ENCODE measurements at places on chromosomes 7 and 10.

- no peak for DNase-seq
Measured at GRCh38 chr7:157661611-157661975, 324.8 kb downstream of the DNAJB6 start.

- no peak for DNase-seq
Measured at GRCh38 chr10:31758495-31758894, 170.1 kb downstream of the ARHGAP12 start.

GRCh38 chr7:101633511-101633910 lies 4.4 kb upstream of the MYL10 start:
- DNase-seq: no peak

DNA sequence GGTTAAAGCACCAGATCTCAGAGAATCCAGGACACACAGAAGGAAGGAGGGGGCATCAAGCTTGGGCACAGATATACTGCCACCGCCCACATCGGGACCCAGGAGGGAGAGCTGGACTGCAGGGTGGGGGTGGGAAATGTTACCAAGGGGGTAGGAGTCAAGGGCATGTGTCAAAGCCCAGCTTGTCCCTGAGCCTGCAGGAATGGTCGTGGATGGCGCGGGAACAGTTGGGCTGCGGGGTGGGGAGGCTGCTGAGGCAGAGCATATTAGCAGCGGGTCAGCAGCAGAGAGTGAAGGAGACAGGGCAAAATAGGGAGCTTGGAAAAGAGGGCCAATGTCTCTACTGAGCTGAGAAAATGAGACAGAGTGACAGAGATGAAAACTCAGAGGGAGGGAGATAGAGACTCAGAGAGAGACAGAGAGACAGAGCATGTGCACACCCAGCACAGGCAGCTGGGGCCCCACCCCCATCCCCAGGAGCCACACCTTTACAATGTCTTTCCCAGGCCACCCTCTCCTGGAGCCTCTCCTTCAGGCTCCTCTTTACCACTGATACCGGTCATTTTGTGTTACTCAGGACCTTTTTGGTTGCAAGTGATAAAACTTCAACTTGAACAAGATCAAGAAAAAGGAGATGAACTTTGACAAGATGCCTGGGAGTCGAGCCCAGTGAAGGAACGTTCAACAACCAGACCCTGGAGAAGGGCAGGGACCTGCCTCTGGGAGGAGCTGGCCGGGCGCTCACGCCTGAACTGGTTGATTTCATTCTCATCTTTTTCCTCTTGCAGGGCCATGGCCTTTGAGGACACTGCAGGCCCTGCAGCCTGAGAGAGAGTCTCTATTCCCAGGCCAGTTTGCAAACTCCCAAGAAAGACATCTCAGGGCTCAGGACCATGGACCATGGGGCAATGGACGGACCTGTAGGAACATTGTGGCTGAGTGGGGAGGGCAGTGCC lies 50.0 kb downstream of the AOC1 start:
- no peak for DNase-seq

DNA sequence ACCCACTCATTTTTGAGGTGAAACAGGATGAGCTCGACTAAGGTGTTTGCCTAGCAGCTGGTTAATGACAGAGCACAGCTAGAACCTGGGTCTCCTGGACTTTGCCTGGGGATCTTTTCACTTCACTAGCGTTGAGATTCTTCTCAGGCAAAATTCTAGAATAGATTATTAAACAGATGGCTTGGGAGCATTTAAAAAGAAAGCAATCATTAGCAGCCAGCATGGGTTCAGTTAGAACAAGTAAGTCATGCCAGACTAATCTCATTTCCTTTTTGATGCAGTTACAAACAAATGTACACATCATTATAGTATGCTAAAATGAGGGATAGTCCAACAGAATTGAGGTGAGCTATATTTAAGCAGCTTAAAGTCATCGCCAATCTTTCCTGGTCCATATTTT lies 291.3 kb upstream of the MYO3A start:
- DNase-seq: no peak

DNA sequence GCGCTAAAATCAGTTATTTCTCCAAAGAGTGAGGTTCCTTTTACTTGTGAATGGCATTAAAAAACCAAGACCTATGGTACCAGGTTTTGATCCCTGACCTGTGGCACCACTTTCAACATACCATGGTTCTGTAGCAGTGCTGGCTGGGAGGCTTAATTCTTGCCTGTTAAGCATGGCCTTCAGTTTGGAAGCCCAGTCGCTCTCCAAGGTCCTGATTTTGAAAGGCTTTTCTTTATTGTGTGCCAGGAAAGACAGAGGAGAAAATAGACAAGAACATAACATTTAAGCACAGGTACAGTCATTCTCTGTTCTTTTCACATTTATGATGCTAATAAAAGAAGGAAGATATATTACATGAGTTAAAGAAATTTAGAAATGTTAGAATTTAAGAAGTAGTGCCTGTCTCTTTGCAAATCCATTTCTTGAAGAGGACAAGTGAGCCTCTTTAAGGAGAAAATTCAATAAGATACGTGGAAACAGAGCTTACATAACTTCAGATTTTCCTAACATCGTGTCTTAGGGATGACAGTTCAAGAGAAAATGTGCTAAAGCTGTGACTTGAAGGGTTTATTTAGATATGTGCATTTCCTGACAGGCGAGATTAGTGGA lies 357.6 kb downstream of the DPP6 start:
- no peak for DNase-seq

- DNase-seq: no peak
Measured at GRCh38 chr10:117457071-117457810, 82.0 kb upstream of the PDZD8 start.

GRCh38 chr7:42694894-42695507 lies 216.9 kb downstream of the C7orf25 start:
- DNase-seq: no peak

DNA sequence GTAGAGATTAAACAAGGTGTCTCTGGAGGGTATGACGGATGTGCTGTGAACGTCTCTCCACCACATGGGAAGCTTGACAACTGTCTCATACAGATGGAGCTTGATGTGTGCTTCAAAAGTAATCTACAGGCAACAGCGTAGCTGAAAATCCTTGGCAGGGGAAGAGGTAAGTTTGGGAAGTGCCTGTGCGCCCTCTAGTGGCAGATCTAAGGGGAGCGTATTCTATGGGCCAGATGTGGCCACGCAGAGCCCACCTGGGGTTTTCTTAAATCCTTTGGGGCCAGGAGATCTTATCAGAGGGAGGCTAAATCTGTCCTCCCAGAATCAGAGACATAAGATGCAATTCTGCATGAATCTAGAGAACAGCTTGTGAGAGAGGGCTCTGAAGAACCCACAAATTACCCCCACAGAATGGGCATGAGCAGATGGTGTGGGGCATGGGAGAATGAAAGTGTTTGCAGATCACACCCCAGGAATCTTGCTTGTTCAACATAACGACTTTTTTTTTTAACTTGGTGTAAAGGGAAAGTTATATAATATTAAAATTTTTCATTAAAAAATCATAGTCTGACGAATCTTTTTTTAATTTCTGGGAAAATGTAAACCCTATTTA lies 91.2 kb upstream of the MPP7 start:
- DNase-seq: peak; percentile 12

DNA sequence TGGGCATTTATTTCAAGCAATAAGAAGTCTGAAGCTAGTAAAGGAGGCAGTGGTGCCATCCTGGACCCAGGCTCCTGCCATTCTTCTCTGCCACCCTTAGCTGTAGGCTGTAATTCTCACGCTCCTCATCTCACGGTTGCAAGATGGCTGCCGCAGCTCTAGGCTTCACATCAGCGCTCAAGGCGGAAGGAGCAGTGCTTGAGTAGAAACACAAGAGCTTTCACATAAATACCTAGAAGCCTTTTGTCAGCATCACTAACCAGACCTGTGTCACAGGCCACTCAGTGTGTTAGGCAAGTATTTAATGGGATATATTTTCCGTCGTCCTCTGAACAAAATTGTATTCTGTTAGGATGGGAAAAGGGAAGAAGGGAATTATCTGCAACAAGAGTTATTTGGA lies 118.9 kb upstream of the KLF14 start:
- DNase-seq: no peak

GRCh38 chr10:106577266-106577665 lies 587.2 kb downstream of the SORCS1 start:
- no peak for DNase-seq

DNA sequence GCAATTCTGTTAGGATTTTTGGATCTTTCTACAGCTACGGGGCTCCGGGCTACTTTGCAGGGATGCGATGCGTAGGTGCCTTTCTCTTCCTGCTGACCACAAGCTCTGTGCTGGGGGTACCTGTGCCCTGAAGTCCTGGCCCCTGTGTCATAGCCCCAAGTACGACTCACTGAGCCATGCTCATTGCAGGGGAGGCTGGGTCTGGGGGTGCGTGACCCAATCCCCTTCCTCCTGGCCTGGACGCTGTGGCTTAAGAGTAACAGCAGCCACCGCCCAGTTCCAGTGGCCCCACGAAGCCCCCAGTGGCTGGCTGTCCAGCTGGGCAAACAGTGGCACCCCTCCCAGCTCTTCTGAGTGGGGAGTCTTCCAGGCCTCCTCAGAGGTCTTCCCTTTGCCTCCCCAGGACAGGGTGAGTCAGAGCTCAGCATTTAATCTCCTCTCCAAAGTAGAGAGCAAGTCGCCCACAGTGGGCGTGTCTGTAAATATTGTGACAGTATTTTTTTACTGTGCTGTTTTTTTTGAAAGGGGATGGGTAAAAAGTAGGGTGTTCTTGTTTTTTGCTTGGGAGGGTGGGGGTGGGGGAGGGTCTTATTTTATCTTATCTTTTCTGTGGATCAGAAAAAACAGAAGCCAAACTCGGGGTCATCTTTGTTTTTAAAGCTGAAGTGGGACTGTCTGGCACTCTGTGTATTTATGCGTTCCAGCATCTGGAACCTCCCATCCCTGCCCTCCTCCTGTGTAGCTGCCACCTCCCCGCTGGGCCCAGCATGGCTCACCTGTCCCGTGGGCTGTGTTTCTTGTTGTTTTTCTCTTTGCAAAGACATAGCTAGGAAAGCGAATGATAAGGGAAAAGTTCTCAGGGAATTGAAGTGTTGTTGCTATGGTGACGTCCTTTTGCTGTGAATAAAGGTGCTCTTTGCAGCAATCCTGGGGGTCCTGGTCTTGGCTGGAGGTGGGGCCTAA lies 8.2 kb downstream of the LFNG start:
- DNase-seq: peak; percentile 55

- no peak for DNase-seq
Measured at GRCh38 chr7:39952803-39953202, 2.7 kb downstream of the CDK13 start.

GRCh38 chr10:117458571-117458970 lies 83.3 kb upstream of the PDZD8 start:
- no peak for DNase-seq

GRCh38 chr7:150988230-150989226 lies 2.3 kb upstream of the NOS3 start:
- peak; percentile 43 for DNase-seq

GRCh38 chr7:18243731-18244130 lies 216.1 kb upstream of the PRPS1L1 start:
- no peak for DNase-seq

- DNase-seq: no peak
Measured at GRCh38 chr10:115063701-115064658, 29.2 kb upstream of the ATRNL1 start.

GRCh38 chr7:87598234-87599009 lies 2.3 kb downstream of the ABCB1 start:
- no peak for DNase-seq

- no peak for DNase-seq
Measured at GRCh38 chr10:30219971-30220751, 128.9 kb downstream of the MTPAP start.

DNA sequence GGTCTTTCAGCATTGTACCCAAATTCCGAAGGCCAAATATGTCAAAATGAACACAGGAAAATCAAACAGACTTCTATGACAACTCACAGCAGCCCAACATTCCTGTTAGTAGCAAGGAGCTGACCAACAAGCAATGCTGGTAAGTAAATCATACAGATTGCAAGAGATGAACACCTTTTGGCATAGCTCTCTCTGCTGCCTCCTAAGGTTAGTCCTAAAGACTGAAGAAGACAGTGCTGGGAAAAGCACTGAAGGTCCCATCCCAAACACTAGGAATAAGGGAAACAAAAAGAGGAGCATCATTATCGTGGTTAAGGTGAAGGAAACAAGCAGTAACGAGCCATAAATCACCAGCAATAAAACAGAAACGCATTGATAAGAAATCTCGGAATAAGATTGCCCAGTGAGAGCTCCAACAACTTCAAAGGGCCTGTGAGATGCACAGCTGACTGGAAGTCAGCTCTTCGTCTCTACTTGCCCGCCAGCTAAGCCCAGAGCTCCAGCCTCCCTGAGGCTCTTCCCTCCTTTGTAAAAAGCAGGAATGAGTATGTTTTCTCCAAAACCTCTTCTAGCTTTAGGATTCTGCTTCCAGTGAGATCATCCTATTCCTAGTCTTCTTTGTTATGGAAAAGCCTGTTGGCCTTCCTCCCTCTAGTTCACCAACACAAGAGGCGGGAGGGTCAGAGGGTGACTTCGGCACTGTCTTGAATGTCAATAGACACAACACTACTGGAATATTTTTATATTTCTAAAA lies 15.3 kb downstream of the NUDT5 start:
- DNase-seq: no peak

- no peak for DNase-seq
Measured at GRCh38 chr10:22635650-22636049, 78.7 kb downstream of the PIP4K2A start.

DNA sequence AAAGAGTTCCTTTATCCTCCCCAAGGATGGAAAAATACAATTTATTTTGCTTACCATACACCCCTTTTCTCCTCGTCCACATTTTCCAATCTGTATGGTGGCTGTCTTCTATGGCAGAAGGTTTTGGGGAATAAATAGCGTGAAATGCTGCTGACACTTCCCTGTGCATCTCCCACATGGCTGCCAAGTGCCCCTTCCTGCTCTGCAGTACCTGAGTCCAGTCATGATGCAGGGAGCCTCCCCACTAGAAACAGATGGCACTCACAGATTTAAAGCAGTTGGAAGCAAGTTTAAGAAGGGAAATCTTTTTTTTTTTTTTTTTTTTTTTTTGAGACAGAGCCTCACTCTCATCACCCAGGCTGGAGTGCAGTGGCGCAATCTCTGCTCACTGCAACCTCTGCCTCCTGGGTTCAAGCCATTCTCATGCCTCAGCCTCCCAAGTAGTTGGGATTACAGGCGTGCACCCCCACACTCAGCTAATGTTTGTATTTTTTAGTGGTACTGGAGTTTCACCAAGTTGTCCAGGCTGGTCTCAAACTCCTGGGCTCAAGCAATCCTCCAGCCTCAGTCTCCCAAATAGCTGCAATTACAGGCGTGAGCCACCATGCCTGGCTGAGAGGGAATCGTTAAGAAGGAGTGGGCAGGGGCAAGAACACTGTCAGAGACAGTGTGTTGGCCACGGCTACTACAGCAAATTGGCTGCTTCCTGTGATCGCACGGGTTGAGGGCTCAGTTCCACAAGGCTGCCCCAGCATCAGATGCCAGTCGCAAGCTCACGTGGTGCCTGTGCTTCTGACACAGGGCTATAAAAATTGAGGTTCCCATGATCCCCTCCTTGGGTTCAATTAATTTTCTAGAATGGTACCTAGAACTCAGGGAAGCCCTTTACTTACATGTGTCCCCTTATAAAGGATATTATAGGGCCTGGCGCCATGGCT lies 5.3 kb upstream of the PILRA start:
- DNase-seq: no peak

DNA sequence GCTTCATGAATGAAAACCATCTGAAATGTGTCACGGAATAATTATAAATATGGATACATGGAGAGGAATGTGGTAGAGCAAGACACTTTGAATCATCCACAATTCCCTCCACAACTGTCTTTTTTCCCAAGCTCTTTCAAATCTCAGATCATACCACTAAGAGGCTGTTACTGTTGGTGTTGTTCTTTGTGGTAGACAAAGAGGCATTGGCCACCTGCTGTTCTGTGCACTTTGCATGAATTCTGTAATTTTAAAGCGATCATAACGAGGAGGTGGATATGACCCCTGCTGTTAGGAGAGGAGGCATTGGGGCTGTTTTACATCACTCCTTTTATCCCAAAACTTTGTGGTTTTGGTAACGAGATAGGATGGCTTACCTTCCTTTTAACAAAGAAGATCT lies 141.2 kb upstream of the KLF6 start:
- DNase-seq: no peak
